Activated naive CD4-positive, alpha-beta T cell treated with Interleukin-2 at 50 U/mL for 16 hours (primary cell): ENCODE measurements at places on chromosomes 11 and 22.

DNA sequence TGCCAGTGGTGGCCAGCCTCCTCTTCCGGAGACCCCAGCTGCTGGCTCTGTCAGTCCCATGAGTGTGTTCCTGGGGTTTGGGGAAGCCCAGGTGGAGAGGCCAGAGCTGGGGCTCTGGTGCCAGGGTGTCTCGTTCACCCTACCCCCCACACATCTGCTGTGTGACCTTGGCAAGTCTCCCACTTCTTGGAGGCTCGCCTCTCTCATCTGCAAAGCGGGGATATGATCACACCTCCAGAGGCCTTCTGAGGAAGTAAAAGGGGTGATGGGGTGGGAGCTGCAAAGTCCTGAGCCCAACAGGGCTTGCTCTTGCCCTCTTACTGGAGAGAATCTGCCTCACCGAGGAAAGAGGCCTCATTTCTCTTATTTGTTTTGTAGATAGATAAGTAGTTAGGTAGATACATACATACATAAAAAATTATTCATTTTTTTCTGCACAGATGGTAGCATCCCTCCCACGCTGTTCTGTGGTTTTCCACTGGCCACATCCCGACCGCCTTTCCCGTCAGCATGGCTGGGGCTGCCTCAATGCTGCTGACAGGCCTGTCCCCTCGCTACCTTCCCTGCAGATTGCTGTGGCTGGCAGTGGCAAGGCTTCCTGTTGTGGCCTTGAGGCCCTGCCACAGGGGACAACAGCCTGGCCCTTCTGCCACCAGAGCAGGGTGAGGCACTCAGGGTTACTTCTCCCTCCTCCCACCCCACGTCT lies 23.9 kb downstream of the MYO7A start:
- peak; percentile 61 for DNase-seq

DNA sequence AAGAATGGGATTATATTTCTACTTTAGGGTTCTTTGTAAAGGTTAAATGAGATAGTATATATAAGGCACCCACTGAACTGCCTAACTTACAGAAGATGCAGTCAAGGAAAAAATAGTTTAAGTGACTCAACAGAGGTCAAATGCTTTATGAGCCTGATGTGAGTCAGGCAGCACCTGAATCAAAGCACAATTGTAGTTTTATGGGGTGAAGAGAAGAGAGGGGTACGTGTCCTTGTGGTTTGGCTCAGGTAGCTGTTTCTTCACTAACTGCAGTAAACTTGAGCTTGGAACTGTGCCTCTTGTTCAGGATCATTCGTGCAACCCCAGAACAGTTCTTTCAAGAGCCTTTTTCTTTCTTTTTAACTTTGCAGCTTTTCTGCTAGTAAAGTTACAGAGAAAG lies 125.2 kb upstream of the SPON1 start:
- no peak for DNase-seq

DNA sequence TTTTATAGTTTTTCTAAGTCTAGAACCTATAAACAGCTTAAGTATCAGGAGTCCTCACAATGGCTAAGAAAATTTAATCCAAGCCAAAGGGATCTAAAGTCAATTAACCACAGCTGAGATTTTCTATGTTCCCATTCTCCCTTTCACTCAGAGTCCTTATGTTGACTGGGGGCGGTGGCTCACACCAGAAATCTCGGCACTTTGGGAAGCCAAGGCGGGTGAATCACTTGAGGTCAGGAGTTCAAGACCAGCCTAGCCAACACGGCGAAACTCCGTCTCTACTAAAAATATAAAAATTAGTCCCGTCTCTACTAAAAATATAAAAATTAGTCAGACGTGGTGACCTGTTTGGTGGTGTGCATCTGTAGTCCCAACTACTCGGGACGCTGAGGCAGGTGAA lies 6.9 kb downstream of the RDX start:
- no peak for DNase-seq

DNA sequence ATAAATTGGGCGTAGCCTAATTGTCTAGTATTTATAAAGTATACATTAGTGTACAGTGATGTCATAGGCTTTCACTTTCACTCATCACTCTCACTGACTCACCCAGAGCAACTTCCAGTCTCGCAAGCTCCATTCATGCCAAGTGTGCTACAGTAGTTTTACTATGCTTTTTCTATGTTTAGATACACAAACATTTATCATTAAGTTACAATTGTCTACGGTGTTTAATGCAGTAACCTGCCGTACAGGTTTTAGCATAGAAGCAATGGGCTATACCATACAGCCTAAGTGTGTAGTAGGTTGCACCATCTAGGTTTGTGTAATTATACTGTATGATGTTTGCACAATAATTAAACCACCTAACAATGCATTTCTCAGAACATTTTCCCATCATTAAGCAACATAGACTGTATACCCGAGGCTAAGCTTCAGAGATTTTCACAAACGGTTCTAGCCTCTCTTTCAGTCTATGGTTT lies 17.5 kb downstream of the OR9G1 start:
- no peak for DNase-seq

GRCh38 chr11:134662629-134663360 lies 250.8 kb upstream of the B3GAT1 start:
- DNase-seq: no peak

GRCh38 chr11:12802418-12803085 lies 128.3 kb downstream of the TEAD1 start:
- no peak for DNase-seq
